Neural crest cell (in vitro differentiated cells): ENCODE measurements at places on chromosomes 7 and 10.

GRCh38 chr7:18087026-18087686 lies 59.5 kb upstream of the PRPS1L1 start:
- peak; percentile 8 for DNase-seq
- H3K27ac ChIP-seq = no peak overlapping the region
- peaks cover 15% of the 10 kb centered on the region for H3K4me1 ChIP-seq
- H3K27me3 ChIP-seq = peaks cover 61% of the 10 kb centered on the region

DNA sequence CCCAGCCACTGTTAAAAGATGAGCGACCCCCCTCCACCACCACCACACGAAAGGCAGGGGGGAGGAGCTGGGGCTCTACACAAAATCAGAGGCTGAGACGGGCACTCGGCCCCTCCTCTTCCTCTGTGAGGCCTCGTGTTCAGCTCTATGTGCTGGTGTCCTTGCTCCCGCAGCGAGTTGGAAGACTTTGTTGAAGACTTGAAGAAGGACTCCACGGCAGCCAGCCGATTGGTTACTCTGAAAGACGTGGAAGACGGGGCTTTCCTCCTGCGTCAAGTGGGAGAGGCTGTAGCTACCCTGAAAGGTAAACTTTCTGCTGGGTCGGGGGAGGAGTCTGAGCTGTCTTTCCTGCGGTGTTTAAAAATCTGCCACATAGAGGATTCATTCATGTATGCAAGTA lies 203.7 kb downstream of the ARHGAP21 start:
- H3K4me3 ChIP-seq = no peak overlapping the region
- H3K36me3 ChIP-seq = peaks cover 3% of the 10 kb centered on the region
- H3K27ac ChIP-seq = no peak overlapping the region
- no peaks in the 10 kb centered on the region for H3K4me1 ChIP-seq
- no peaks in the 10 kb centered on the region for H3K27me3 ChIP-seq

DNA sequence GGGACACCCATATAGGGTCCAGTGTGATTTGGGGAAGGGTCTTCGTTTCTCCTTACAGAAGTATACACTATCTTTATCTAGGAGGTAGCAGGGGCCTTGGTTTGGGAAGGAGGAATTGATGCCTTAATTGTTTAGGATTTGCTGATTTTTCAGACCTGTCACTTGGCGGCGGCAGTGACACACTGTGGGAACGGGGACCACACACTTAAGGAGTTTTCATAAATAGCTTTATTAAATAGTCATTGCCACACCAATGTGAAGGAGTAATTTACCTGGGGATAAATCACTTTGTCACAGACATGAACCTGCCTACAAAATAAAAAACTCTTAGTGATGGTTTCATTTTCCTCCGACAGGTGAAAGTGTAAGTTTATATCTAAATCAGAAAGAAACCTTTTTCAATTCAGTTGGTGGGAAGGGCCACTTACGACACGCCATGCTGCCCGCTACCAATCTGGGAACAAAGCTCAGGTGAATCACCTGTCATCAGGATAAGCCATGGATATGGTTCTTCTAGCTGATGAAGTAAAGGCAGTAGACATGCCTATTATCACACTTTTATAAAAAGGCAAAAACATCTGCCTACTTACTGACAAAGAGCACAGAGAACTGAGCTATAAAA lies 12.3 kb upstream of the ENO4 start:
- H3K27ac ChIP-seq = no peak overlapping the region
- no peaks in the 10 kb centered on the region for H3K36me3 ChIP-seq
- H3K4me1 ChIP-seq = peaks cover 29% of the 10 kb centered on the region
- no peak overlapping the region for H3K4me3 ChIP-seq

DNA sequence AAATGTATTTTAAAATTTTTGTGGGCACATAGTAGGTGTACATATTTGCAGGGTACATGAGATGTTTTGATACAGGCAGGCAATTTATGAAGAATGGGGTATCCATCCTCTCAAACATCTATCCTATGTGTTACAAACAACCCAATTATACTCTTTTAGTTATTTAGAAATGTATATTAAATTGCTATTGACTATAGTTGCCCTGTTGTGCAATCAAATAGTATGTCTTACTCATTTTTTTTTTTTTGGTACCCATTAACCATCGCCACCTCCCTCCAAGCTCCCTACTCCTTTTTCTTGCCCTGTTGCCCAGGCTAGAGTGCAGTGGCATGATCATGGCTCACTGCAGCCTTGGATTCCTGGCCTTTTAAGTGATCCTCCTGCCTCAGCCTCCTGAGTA lies 128.1 kb downstream of the BAMBI start:
- no peaks in the 10 kb centered on the region for H3K36me3 ChIP-seq
- DNase-seq = no peak
- peaks cover 47% of the 10 kb centered on the region for H3K4me1 ChIP-seq

DNA sequence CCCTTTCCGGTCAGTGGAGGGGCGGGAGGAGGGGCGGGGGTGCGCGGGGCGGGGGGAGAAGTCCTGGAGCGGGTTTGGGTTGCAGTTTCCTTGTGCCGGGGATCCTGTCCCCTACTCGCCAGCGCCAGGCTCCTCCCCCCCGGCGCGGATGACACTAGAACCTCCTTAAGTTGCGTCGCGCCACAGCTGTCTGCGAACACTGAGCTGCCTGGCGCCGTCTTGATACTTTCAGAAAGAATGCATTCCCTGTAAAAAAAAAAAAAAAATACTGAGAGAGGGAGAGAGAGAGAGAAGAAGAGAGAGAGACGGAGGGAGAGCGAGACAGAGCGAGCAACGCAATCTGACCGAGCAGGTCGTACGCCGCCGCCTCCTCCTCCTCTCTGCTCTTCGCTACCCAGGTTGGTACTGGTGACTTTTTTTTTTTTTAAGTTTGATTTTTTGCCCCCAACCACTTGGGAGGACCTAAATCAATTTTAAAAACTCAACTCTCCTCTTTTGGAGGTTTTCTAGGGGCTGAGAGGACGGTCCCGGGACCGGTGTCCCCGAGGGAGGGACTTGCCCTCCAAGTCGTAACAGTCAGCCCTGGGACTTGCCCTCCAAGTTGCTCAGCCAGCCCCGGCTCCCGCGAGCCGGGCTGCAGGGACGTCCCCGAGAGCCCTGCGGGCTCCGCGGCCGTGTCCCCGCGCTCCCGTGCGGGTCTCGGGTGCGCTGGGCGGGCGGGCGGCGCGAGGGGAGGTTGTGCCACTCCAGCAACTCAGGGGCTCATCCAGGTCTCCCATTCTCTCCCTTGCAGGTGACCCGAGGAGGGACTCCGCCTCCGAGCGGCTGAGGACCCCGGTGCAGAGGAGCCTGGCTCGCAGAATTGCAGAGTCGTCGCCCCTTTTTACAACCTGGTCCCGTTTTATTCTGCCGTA lies at the start of gene GATA3:
Gene GATA3 (plus strand): TSS at position 195 of the 914 bp plus-strand sequence. CDS start 968 bp downstream, outside the sequence.
- H3K4me3 ChIP-seq = peak within 1 kb of the TSS; percentile 87
- H3K27ac ChIP-seq = no peak within 1 kb of the TSS
- DNase-seq = no peak
- peaks cover 17% of the 10 kb centered on the region for H3K4me1 ChIP-seq
- H3K27me3 ChIP-seq = peaks cover 95% of the 10 kb centered on the region

DNA sequence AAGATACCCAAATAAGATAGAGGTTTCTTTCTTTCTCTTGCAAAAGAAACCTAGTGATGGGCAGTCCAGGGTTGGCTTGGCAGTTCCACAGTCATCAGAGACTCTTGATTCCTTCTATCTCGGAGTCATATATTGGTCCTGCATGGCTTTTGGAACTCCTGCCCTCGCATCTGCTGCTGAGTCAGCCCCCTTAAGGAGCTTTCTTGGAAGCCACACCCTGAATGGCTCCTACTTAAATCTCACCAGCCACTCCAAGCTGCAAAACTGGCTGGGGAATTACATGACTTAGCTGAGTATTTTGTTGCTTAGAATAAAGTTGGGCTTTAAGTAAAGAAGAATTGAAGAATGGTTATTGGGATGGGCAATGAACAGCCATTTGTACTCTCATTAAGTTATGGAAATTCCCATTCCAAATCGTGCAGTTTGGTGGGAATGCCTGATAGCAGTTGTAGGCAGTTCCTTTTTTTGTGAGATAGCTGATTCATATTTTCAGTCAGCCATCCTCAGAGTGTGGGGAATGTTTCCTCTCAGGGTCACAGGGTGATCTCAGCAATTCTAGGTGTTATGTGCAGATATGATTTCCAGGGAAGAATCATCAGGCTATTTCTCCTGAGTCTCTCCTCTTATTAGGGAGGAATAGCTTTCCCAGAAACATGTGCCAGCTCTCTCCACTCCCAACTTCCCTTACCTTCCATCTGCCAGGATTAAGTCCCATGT lies 209.9 kb downstream of the BBS9 start:
- H3K36me3 ChIP-seq = no peaks in the 10 kb centered on the region
- DNase-seq = no peak
- no peak overlapping the region for H3K27ac ChIP-seq
- no peak overlapping the region for H3K4me3 ChIP-seq
- no peaks in the 10 kb centered on the region for H3K4me1 ChIP-seq

DNA sequence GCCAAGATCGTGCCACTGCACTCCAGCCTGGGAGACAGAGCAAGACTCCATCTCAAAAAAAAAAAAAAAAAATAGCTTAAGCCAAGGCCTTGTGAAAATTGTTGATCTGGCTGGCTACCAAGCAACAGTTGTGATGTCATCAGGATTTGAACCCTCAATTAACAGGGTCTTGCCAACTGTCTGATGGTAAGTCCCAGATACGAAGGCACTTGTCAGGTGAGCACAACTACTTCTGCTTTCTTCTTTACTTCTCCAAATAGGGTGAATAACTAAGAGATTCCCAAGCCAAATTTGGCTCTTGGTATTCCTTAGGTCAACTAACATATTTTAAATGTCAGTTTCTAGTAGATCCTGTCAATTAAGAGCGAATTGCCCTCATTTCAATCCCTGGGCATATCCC lies 47.4 kb downstream of the ANKRD61 start:
- no peaks in the 10 kb centered on the region for H3K36me3 ChIP-seq
- no peak for DNase-seq
- H3K27me3 ChIP-seq = no peaks in the 10 kb centered on the region
- no peak overlapping the region for H3K27ac ChIP-seq
- peaks cover 18% of the 10 kb centered on the region for H3K4me1 ChIP-seq

GRCh38 chr7:22833113-22833855 lies 10.6 kb upstream of the TOMM7 start:
- H3K27ac ChIP-seq = no peak overlapping the region
- H3K27me3 ChIP-seq = no peaks in the 10 kb centered on the region
- no peak for DNase-seq
- no peaks in the 10 kb centered on the region for H3K36me3 ChIP-seq

GRCh38 chr7:55504093-55504859 lies 68.0 kb downstream of the VOPP1 start:
- peaks cover 4% of the 10 kb centered on the region for H3K36me3 ChIP-seq
- H3K27ac ChIP-seq = peak overlapping the region; percentile 36
- H3K4me1 ChIP-seq = peaks cover 35% of the 10 kb centered on the region
- no peaks in the 10 kb centered on the region for H3K27me3 ChIP-seq

DNA sequence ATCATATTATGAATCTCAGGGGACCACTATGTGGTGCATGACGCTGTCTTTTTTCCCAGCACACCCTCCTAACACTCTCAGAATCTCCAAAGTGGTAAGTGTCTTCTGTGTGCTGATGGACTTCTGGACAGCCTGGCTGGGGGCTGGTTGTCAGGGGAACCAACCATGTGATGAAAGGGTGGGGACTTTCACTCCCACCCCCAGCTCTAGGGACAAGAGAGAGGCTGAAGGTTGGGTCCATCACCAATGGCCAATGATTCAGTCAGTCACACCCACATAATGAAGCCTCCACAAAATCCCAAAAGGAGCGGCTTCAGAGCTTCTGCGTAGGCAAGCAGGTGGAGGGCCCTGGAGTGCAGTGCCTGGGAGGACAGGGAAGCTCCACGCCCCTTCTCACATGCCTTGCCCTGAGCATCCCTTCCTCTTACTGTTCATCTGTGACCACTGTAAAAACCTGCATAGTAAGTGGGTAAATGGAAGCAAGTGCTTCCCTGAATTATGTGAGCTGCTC lies 44.6 kb downstream of the RASGEF1A start:
- peaks cover 11% of the 10 kb centered on the region for H3K4me1 ChIP-seq
- H3K36me3 ChIP-seq = no peaks in the 10 kb centered on the region
- H3K27ac ChIP-seq = no peak overlapping the region

GRCh38 chr10:45235798-45236220 lies 79.6 kb downstream of the OR13A1 start:
- H3K27me3 ChIP-seq = peaks cover 19% of the 10 kb centered on the region
- DNase-seq = no peak
- H3K4me3 ChIP-seq = no peak overlapping the region
- no peaks in the 10 kb centered on the region for H3K36me3 ChIP-seq

DNA sequence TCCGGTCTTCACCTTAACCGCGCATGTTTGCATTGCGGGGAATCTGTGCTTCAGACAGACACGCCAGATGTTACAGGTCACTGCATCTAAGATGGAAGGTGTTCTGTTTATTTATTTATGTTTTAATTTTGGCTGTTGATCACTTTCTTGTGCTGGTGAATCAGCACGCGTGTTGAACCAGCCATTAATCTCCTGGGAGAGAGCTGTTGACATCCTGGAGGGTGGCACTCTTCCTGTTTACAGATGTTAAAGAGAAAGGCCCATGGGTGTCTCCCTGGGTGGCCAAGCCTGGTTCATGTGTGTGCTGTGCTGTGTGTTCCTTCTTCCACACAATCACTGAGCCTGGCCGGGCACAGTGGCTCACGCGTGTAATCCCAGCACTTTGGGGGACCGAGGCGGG lies 355.3 kb downstream of the PAXIP1 start:
- H3K27me3 ChIP-seq = no peaks in the 10 kb centered on the region
- H3K4me1 ChIP-seq = no peaks in the 10 kb centered on the region

GRCh38 chr7:115124409-115124939 lies 202.6 kb downstream of the MDFIC start:
- H3K4me1 ChIP-seq = no peaks in the 10 kb centered on the region
- DNase-seq = no peak
- no peaks in the 10 kb centered on the region for H3K27me3 ChIP-seq
- no peak overlapping the region for H3K27ac ChIP-seq
- H3K36me3 ChIP-seq = no peaks in the 10 kb centered on the region

DNA sequence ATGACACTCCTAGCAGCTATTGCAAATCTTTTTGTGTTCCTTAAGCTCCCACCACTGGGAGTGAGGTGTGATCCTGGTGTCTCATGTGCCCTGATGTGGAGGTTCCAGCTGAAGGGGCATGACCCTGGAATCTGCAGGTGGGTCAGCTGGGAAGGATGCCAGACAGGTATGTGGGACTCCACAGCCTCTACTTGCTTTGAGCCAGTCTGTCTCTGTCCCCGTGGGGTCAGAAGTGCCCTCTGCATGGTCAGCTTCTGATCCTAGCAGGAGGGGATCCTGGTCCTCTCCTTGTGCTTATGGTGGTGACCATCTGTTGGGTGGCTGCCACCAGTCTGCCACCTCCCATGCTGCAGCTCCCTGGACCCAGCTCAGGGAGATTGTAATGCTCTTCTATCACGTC lies 51.1 kb upstream of the COMTD1 start:
- DNase-seq = no peak
- H3K4me3 ChIP-seq = no peak overlapping the region
- no peaks in the 10 kb centered on the region for H3K27me3 ChIP-seq

DNA sequence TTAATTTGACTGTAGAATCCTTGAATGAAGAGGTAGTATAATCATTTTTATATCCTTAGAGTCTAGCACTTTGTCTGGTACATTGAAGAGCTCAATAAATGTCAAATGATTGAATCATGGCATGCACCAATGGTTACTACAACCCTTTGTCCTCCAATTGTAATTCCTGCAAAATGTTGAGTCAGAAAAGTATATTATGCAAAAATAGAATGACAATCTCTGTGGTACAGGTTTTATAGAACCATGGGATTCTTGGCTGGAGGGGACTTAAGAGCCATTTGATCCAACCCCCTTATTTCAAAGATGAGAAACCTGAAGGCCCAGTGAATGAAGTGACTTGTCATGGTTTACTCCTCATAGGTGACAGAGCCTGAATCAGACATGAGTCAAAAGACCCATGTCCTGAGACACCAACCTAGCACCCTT lies 30.9 kb upstream of the SMKR1 start:
- no peak overlapping the region for H3K4me3 ChIP-seq
- no peaks in the 10 kb centered on the region for H3K4me1 ChIP-seq
- H3K27ac ChIP-seq = no peak overlapping the region
- no peak for DNase-seq
- H3K27me3 ChIP-seq = no peaks in the 10 kb centered on the region
